GM18507 (cell line): ENCODE measurements at places on chromosomes 12 and 14.

- no peak for DNase-seq
These were observed 729 bp upstream of the M6PR start for GRCh38 chr12:8950221-8950527.

- DNase-seq: no peak
These were observed 126.4 kb downstream of the GPR135 start for GRCh38 chr14:59338761-59339160.

GRCh38 chr12:119328111-119328510 is 6.4 kb upstream of the CCDC60 start:
- DNase-seq: peak; percentile 2

DNA sequence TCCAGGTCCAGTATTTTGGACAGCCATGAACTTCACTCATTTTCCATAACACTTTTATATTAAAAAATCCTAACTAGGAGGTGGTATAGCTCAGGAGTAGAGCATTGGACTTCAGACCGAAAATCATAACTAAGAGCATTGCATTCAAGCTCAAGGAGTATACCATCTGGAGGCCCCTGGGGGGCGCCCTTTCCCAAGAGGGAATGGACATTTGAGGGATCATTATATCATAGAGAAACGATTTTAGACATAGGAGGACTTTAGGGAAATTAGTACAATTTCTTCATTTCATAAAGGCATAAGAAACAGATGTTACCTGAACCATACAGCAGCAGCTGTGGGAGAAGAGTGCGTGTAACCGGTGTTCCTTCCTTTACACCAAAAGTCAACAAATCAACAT is 5.2 kb upstream of the ATG14 start:
- DNase-seq: no peak

DNA sequence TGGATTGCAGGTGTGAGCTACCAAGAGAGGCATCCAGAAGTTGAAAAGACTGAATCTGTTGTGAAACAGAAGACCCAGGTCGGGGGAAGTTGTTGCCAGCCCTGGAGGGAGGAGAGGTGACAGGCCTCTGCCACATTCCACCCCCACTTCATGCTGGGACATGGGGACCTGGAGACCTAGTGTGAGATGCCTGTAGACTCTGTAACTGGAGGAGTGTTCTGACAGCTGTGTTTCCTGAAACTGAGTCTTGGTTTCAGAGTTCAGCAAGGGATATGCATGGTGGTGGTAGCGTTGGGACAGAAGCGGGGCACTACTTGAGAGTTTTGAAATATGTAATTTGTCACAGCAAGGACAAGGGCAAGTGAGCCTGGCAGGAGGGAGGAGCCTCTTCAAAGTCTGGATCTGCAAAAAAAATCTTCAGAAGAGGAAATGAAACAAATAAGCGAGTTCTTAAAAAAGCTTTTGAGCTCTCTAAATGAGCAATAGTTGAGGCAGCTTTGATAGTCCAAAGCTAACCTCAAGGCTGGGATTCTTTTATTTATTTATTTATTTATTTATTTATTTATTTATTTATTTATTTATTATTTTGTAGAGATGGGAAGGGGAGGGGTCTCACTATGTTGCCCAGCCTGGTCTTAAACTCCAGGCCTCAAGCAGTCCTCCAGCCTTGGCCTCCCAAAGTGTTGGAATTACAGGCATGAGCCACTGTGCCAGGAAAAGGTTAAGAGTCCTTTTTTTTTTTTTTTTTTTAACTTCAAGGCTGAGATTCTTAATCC is 58.9 kb upstream of the EEA1 start:
- no peak for DNase-seq

- DNase-seq: no peak
These were observed 120.4 kb downstream of the ANO6 start for GRCh38 chr12:45336331-45336730.

GRCh38 chr12:24839268-24839791 is 109.6 kb downstream of the BCAT1 start:
- DNase-seq: peak; percentile 20

- DNase-seq: no peak
These were observed 185.4 kb downstream of the ALG10B start for GRCh38 chr12:38501991-38502390.

GRCh38 chr14:60095781-60096450 is 4.2 kb downstream of the PCNX4 start:
- DNase-seq: no peak

GRCh38 chr12:88309546-88309945 is 167.4 kb downstream of the TMTC3 start:
- no peak for DNase-seq

- DNase-seq: no peak
These were observed 9.0 kb downstream of the TPH2 start for GRCh38 chr12:71947645-71948105.

GRCh38 chr12:124304314-124304790 is 9.5 kb downstream of the RFLNA start:
- no peak for DNase-seq

GRCh38 chr14:93232159-93232558 is 25.1 kb downstream of the UBR7 start:
- no peak for DNase-seq

- DNase-seq: no peak
These were observed 44.4 kb downstream of the DDX51 start for GRCh38 chr12:132099739-132100138.

DNA sequence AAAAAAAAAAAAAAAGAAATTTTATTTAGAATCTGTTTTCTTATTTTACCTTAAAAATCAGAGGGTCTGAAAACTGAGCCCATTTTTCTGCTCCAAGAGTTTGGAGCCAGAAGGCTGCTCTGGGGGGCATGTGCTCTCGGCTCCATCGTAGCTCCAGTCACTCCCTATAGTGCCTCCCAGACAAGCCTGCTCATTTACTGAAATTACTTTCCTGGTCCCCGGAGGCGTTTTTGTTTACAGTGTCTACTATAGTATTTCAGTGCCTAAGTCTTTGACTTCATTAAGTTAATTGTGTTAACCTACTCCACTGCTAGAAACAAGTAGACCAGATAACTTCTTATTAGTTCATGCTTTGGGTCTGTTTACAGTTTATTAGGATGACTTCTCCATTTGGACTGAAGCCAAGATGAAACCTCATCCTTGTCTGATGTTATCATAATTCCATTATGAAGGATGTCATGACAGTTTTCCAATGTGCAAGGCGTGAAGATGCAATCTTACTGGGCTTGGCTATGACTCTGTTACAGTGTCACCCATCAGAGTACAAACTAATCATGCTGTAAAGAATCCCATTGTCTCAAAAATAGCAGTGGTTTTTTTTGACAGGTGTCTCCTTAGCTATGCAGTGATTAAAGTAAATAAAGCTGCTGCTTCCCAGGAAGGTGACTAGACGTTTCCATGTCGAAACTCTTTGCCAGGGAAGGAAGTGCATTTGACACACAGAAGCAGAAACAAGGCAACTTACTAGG is 182.3 kb downstream of the TMEM132C start:
- no peak for DNase-seq

- DNase-seq: no peak
These were observed 286.7 kb downstream of the ZFP36L1 start for GRCh38 chr14:68506021-68506644.

GRCh38 chr12:26345471-26346003 is 150.2 kb downstream of the SSPN start:
- DNase-seq: no peak

- DNase-seq: no peak
These were observed 80.7 kb downstream of the GRIN2B start for GRCh38 chr12:13900718-13901117.

- DNase-seq: no peak
These were observed 40.8 kb upstream of the CSRP2 start for GRCh38 chr12:76919383-76920171.

DNA sequence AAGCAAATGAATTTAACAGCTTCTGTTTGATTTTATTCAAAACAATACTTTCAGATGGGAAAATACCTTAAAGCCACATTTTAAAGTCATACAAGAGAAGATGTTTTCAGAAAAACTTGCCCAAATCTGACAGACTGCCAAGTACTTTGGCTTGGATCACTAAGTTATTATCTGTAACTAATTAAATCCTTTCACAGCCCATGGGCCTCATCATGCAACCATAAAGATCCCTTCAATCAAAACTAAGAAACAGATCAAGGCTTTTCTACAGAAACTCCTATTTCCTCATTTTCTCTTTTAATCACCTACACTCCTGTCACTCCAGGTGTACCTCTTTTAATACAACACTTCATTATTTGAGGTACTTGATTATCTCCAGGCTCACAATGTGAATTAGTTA is 28.1 kb downstream of the BLTP3B start:
- DNase-seq: no peak

DNA sequence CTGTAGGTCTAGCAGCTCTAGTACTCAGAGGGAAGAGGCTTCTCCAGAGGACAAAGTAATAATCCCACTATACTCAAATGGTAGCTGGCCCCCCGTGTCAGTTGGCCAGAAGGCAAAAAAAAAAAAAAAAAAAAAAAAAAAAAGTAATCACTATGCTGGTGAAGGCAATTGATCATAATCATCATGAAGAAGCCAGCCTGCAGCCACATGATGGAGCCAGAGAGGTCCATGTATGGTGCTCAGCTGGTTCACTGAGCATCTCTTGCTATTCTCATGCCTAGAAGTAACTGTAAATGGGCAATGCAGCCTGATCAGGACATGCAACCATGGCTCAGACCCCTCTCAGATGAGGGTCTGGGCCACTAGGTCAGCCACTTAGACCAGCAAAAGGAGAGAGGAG is 378.8 kb downstream of the MED13L start:
- no peak for DNase-seq

DNA sequence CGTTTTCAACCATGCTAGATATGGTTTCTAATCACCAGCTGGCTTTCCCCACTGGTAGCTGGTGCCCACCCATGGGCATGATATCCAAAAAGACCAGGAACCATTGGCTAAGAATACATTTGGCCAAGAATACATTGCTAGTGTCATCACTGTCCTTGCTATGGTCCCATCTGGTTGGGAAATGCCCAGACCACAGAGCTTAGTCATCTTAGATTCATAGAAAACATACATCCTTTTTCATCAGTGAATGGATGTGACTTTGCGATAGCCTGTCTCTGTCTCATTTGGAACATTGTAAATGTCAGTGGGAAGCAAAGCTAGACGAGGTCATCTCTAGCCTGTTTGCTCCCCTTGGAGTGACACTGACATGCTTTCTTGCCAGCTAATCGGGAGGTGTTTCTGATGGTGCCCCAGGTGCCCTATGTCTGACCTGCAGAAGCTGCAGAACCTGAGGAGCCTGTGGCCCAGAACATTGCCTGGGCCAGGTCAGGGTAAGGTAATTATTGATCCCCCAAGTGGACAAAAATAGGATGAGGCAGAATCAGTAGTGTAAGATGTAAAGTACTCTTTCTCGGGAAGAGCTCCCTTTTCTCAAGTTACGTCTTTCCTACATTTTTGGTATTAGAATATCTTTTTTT is 194.8 kb downstream of the SLC41A2 start:
- DNase-seq: no peak

- no peak for DNase-seq
These were observed at the start of gene RGS6 for GRCh38 chr14:71932229-71932981. Gene RGS6, plus strand, starts transcription at chr14:71932429.

DNA sequence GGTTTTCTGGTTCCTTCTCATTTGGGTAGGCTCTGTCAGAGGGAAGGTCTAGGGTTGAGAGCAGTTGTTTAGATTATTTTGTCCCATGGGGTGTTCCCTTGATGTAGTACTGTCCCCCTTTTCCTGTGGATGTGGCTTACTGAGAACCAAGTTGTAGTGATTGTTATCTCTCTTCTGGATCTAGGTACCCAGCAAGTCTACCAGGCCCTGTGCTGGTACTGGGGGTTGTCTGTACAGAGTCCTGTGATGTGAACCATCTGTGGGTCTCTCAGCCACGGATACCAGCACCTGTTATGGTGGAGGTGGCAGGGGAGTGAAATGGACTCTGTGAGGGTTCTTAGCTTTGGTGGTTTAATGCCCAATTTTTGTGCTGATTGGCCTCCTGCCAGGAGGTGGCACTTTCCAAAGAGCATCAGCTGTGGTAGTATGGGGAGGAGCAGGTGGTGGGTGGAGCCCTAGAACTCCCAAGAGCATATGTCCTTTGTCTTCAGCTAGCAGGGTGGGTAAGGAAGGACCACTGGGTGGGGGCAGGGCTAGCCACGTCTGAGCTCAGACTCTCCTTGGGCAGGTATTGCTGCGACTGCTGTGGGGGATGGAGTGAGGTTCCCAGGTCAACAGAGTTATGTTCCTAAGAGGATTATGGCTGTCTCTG is 179.3 kb upstream of the BTG1 start:
- no peak for DNase-seq

- DNase-seq: no peak
These were observed 199.3 kb upstream of the SLC16A7 start for GRCh38 chr12:59396519-59396918.

- DNase-seq: no peak
These were observed 116.8 kb upstream of the ABCD2 start for GRCh38 chr12:39736406-39736805.

DNA sequence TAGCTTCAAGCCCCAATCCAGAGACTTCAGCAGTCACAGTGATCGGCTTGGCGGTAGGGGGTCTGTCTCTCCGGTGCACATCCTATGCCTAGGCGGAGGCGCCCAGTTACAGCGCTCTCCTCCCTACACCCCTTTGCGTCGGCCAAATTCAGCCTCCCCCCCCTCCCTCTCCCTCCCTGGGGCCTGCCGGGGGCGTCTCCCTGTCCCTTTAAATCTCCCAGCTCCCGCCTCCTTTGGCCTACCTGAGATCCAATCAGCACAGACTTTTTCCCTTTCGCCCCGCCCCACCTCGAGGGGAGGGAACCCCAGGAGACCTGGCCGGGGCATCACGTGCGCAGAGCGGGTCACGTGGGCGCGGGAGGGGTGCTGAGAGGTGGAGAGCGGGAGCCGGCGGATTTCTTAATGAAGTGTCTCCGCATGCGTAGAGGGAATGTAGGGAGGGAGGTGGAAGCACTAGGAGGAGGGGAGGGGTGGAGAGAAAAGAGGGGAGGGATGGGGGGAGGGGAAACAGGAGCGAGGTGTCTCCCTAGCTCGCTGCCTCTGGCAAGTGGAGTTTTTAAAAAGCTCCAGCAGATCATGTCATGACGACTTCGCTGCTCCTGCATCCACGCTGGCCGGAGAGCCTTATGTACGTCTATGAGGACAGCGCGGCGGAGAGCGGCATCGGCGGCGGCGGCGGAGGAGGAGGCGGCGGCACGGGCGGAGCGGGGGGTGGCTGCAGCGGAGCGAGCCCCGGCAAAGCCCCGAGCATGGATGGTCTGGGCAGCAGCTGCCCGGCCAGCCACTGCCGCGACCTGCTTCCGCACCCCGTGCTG is at the start of gene HOXC13:
Gene HOXC13 (plus strand): TSS at position 506 of the 815 bp plus-strand sequence. CDS start 76 bp downstream, at position 582.
- DNase-seq: no peak

DNA sequence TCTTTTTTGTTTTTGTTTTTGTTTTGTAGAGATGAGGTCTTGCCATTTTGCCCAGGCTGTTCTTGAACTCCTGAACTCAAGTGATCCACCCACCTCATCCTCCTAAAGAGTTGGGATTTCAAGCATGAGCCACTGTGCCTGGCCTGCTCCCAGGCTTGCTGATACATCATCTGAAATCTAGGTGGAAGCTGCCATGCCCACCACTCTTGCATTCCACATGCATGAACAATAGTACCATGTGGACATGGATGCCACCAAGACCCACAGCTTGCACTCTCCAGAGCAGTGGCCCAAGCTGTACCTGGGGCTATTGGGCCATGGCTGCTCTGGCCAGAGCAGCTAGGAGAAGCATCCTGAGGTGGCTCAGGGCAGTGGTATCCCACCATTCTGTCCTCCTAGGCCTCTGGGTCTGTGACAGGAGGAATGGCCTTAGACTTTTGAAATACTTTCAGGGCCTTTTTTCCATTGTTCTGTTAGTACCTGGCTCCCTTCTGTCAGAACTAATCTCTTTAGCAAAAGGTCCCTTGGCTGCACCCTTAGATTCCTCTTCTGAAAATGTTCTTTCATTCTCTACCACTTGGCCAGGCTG is 13.7 kb downstream of the FLVCR2 start:
- no peak for DNase-seq

- no peak for DNase-seq
These were observed 567 bp downstream of the FUT8 start for GRCh38 chr14:65412856-65413738.

- DNase-seq: no peak
These were observed 973.3 kb downstream of the BCL11B start for GRCh38 chr14:98298481-98299244.
